ENCODE measurements at places on chromosomes 11 and 22.

GRCh38 chr11:83695046-83695445, 408.9 kb upstream of the CCDC90B start:
- DNase-seq, result no peak

- DNase-seq, result no peak
Measured at GRCh38 chr22:41184679-41185078, 20.4 kb upstream of the L3MBTL2 start.

DNA sequence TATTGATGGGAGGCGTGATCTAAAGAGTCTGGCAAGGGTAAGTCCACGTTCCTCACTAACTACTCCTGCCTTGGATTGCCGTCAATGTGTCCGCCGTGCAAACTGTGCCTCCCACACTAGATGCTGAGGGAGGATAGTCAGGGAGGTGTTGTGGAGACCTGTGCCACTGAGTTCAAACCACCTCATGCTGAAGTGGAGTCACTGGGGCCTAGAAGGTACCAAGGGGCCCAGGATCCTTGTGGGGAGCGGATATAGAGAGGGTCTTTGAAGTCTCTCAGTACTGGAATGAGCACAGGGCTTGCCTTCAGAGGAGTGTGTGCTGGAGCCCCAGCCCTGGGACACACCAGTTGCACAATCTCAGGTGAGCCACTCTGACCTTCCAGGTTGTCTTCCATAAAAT, 27.1 kb upstream of the TMPRSS4 start:
- DNase-seq, result no peak

- DNase-seq, result no peak
Measured at GRCh38 chr11:33315822-33316221, 58.6 kb downstream of the HIPK3 start.

DNA sequence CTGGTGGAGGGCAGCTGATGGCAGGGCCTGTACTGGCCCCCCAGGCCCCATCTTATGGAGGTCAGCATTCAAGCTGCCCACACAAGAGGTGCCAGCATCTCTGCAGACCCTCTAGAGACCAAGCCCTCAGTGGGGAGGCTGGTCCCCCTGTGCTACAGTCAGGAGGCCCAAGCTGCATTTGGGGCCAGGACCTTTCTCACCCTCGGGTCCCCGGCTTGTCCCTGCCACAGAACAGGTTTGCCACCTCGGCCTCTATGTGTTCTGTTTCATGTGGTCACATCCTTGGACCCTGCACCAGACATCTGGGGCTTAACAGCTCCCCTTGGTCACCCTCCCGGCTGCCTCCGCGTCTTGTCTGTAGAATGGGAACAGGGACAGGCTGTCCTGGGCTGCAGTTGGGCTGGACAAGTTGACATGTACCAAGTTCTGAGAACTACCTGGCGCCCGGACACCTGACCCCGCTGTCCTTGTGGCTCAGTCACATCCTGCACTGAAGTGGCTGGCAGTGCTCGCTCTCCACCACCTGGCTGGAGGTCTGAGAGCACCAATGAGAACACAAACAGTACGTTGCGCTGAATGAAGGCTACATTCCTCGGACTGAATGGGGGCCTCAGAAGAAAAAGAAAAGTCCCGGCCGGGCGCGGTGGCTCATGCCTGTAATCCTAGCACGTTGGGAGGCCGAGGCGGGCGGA, 2.7 kb upstream of the PLXNB2 start:
- DNase-seq, result no peak

- no peak for DNase-seq
Measured at GRCh38 chr22:46513908-46514550, 23.4 kb downstream of the CELSR1 start.

DNA sequence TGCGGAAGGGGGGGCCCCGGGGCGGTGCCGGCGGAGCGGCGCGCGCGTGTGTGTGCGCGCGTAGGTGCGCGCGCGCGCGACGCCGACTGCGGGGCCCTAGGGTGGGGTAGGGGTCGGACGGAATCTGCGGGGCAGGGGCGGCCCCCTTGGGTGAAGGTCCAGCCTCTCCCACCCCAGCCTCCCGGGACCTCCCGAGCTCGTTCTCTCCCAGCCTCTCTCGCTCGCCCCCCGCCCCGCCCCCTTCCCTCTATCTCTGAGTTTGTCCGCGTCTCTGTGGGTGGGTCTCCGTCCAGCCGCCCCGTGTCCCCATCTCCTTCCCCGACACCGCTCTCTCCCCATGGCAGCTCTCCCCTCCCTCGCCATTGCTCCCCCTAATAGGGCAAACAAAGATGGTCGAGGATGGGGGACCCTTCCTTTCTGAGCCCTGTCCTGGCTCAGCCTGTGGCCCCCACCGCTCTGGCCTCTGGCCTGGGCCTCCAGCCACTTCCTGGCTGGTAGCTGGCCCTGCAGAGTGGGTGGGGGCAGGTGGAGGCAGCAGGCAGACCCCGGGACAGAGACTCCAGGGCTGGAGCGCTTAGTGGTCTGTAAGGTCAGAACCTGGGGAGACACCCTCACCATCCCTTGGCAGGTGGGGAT, 33.0 kb upstream of the PRR5 start:
- no peak for DNase-seq

GRCh38 chr11:132137981-132138313, 767.5 kb downstream of the NTM start:
- no peak for DNase-seq

GRCh38 chr22:19598054-19598855, 74.0 kb upstream of the CLDN5 start:
- DNase-seq, result no peak

- no peak for DNase-seq
Measured at GRCh38 chr22:19537941-19538488, 13.8 kb upstream of the CLDN5 start.

GRCh38 chr22:29102300-29102699, 29.5 kb downstream of the KREMEN1 start:
- DNase-seq, result no peak

DNA sequence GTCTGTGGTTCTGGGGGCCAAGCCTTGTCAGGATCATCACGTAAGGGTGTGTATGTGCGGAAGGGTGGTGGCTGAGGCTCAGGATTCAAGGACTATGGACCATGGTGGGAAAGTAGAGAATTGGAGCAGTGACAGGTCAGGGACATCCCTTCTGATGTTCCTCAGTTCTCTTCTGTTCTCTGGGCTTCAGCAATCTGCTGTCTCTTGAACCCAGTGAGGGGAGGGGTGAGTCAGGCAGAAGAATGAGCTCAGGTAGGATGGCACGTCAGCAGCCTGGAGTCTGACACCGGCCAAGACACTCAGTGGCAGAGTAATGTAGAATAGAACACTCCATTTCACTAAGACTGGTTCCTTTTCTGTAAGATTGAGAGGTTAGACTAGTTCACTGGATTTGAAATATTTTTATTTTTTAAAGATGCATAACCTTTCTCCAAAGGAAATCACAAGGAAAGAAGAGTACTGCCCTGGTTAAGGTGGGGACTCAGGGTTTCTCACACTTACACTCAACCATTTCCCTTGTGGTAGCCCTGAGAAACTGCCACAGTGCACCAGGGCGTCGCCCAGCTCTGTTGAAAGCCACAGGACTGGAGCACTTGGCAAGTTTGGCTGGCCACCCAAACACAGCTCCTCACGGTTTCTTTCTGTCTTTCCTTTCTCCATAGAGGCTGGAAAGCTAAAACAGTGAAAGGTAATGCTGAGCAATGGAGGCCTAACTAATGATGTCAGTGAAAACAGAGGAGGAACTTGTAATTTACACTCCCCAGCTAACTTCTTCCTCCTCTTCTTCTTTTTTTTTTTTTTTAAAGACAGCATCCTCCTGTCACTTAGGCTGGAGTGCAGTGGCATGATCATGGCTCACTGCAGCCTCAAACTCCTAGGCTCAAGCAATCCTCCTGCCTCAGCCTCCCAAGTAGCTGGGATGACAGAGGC, 23.1 kb upstream of the MICAL2 start:
- DNase-seq, result no peak

All from fibroblast of skin of left quadriceps (primary cell).